Activated T-cell treated with anti-CD3 and anti-CD28 coated beads, Interleukin-2, amount 50 U/mL, for 48 hours (primary cell): ENCODE measurements at places on chromosomes 7 and 10.

GRCh38 chr7:16200591-16200990 is 220.7 kb downstream of the CRPPA start:
- no peak for DNase-seq

DNA sequence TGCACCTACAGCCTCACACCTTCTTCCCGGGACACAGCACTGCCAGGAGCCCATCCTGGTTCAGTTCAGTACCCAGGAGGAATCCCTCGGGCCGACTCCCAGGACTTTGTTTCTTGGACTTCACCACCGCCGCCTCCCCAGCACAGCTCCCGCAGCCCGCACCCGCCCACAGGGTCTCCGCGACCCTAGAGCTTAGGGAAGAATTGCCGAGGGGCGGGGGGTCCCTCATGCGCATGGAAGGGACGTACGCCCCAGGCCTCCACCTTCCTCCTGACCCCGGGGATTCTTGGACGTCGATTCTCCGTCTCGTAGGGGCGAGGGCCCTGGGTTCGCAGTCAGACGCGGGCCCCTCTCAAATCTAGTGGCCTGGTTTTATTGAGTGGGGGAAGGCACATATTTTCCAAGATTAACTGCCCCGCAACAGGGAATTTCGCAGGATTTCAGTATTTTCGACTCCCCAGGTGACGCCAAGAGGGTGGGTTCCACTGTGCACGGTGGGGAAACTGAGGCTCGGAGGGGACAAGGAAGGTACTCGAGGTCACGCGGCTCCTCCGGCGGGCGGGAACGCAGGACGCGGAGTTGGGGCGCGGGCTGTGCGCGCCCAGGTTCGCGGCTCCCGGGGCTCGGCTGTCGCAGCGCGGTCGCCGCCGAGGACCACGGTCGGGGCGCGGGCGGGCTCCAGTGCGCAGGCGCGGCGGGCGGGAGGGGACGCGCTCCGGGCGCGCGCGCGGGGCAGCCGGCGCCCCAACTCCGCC is at the start of gene ADCY1:
Gene ADCY1 (plus strand): TSS at position 708 of the 755 bp plus-strand sequence. CDS start 176 bp downstream, outside the sequence.
- peak; percentile 31 for DNase-seq

GRCh38 chr7:116443101-116443523 is 56.4 kb upstream of the CAV2 start:
- no peak for DNase-seq

- no peak for DNase-seq
These were observed 795.5 kb downstream of the TNS3 start for GRCh38 chr7:46786221-46786954.

- no peak for DNase-seq
These were observed 83.6 kb downstream of the CD36 start for GRCh38 chr7:80721883-80722615.

- peak; percentile 77 for DNase-seq
These were observed 37.9 kb upstream of the RASGEF1A start for GRCh38 chr10:43304687-43305333.

DNA sequence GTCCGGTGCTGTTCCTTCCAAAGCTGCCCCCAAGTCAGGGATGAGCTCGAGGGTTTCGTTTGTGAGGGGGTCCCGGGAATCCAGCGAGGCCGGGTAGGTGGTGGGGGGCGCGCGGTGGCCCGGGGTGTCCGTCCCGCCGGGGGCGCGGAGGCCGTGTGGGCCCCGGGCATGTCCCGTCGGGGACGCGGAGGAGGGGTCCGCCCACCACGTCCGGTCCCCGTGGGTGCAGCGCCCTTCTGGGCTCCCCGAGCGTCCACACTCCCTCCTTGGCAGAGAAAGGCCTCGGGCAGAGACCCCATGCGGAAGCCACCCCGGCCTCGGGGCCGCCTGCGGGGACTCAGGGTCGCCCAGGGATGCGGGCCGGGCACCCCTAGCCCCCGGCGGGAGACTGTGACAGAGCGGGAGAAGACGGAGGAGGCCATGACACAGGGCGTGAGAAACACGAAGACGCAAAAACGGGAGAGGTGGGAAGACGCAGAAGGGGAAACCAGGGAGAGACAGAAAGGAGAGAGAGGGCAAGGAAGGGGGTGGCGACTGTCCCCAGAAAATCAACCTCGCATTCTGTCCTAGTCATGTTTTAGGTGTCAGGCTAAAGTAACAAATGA is 640 bp upstream of the ZNF425 start:
- DNase-seq: peak; percentile 87

DNA sequence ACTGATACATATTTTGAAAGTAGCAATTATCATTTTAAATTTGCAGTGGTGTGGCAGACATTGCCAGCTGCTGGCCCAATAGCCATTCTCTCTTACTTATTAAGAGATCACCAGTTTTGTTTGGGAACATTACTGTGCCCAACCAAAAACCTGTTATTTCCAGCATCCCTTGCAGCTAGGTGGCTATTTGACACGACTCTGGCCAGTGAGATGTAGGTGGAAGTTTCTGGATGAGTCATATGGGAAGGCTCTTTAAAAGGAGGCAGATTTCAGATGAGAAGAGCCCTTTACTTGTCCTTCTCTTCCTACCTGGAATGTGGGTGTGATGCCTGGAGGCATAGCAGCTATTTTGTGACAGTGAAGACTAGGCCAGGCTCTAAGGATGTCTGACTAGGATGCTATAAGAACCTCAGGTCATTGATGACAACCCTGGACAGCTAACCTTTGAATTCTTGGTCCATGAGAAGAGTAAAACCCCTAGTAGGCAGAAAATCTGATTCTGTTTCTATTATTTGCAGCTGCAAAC is 77.9 kb downstream of the CARD11 start:
- peak; percentile 21 for DNase-seq

DNA sequence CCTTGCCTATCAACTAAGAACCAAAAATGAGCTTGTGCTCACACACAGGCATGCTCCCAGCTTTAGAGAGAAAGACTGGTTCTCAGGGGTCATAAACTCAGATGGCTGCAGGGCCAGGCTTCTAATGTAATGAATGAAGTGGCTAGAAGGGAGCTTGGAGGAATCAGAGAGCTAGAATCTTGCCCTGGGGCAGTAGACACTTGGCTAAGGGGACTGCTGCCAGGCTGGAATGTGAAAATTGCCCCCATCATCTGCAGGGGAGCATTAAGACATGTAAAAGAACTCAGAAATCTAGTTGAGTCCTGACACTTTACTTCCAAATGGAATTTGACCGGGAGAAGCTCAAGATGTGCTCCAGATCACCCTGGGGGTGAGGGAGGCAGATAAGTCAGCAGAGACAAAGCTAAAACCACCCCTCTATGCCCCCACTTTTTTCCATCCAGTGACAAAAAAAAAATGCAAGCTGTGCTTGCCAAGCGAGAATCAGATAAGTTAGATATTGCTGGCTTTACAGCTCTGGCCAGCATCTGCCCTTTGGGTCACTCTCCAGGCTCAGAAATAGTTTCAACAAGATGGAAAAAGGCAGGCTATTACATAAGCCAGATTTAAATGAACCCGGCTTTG is 2.3 kb upstream of the SLC16A9 start:
- no peak for DNase-seq

GRCh38 chr7:94687810-94688209 is 31.9 kb upstream of the SGCE start:
- no peak for DNase-seq

- DNase-seq: no peak
These were observed 78.9 kb downstream of the MTPN start for GRCh38 chr7:135898226-135898625.

DNA sequence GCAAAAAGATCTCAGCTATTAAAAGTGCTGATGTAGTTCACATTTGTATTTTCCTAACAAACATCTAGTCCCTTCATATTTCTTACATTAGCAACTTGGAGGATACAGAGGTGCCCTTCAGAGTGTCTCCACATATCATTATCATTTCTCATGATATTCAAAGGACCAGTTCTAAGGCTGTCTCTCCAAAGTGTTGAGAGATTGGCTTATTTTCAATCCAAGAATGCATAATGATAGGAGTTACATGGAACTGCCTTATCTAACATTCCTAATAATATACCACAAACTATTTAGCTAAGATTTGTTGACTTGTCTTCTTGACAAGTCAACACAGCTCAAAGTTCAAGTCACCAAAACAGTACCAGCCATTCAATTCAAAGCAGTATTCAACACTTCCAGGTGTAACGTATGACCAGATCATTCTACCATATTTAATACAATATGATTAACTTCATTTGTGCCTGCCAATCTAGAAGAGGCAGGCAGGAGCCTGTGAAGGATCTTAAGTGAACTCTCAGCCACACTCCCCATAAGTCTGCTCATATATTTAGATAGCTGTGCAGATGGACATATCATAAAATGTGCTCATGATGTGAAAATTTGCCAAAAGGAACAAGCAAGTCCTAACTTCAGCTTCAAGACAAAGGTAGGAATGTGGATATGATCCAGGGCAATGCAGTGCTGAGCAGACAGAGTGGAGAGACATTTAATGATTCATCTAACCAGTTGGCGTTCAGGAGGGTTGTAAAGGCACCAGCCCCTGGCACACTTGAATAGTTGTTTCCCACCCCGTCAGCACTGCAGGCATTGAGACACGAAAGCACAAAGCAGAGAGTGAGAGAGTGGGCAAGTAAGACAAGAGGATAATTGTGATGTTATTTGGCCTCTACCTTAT is 108.3 kb downstream of the MTERF1 start:
- DNase-seq: no peak

- no peak for DNase-seq
These were observed 135.3 kb downstream of the FGFR2 start for GRCh38 chr10:121462955-121463354.

- DNase-seq: no peak
These were observed 6.9 kb downstream of the MYOF start for GRCh38 chr10:93475227-93475626.

DNA sequence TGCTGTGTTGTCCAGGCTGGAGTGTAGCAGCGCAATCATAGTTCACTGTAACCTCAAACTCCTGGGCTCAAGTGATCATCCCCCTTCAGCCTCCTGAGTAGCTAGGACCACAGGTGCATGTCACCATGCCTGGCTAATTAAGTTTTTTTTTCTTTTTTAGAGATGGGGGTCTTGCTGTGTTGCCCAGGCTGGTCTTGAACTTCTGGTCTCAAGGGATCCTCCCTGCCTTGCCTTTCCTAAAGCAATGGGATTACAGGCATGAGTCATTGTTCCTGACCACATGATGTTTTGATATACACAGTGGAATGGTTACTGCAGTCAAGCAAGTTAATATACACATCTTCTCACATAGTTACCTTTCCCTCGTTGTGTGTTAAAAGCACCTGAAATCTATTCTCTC is 140.3 kb downstream of the GPR85 start:
- DNase-seq: no peak

DNA sequence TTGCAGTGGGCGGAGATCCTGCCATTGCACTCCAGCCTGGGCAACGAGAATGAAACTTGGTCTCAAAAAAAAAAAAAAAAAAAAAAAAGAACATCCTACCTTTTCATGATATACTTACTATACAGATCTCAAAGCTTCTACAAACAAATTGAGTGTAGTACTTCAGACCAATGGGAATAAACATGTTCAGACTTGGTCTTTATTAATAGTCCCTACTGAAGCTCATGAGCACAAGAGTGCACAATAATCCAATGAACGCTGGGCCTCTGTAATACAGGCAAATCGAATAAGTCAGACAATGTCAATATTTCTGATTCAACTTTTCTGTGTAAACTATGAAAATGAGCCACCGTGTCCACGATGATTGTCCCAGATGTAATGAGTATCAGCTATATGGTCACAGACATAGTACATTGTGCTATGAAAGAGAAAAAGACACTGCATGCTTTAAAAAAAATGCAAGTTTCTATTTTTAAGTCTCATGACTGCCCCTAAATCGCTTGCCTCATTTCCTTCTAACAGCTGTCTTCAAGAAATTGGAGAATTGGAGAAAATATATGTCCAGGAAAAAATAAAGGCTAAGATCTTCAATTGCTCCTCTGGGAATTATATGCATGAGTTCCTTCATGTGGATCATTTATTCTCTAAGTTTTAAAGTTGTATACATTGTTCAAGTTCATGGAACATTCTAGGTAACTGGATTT is 64.0 kb upstream of the CTTNBP2 start:
- no peak for DNase-seq

DNA sequence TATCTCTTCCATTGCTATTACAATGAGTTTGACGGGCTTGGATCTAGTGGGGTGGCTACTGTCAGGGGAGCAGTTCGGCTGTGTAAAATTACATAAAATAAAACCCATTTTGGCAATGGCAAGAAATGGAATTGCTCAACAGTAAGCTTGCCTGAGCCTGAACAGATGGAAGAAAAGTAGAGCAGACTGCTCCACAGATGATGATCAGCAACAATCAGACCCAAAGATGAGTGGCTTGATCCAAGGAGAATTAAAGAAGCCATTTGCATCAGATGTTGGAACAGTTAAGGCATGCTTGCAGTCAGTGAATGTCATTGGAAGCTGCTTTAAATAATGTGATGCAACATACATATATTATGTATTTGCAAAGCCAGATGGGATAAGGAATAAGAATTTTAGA is 256.6 kb upstream of the SMIM30 start:
- DNase-seq: no peak

DNA sequence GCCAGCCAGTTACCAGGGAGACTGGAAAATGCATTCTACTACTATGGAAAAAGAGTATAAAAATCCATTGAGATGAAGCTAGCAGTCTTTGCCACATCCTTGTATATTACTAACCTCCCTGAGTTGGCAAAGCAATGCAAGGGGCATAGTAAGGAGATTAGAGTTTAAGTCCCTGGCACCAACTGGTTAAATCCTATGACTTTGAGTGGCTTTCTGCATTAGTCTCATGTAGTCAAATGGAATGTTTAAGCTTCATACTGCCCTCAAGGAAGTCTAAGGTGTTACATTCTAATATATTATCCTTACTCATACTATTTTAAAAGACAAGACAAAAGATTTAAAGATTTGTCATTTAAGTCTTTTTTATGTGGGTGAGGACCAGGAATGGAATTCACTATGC is 110.1 kb downstream of the INHBA start:
- DNase-seq: no peak

DNA sequence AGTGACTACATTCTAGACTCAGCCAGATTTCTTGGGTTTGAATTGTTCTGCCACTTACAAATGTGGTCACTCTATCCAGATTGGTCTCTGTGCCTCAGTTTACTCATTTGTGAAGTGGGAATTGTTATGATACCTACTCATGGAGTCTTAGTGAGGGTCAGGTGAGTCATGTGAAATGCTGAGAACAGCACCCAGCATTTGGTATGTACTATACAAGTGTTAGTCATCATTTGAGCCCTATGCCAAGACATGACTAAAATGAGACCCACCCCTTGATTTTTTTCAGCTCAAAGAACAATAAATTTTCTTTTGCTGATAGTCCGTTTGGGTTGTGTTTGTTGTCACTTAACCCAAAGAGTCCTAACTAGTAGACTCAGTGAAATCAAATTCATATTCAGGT is 92.8 kb downstream of the CHN2 start:
- no peak for DNase-seq

GRCh38 chr10:104614245-104614831 is 26.8 kb upstream of the SORCS3 start:
- DNase-seq: peak; percentile 49
